ENCODE measurements at places on chromosomes 6 and 20.

GRCh38 chr20:48349656-48350055 is 478.1 kb downstream of the PREX1 start:
- DNase-seq = no peak

DNA sequence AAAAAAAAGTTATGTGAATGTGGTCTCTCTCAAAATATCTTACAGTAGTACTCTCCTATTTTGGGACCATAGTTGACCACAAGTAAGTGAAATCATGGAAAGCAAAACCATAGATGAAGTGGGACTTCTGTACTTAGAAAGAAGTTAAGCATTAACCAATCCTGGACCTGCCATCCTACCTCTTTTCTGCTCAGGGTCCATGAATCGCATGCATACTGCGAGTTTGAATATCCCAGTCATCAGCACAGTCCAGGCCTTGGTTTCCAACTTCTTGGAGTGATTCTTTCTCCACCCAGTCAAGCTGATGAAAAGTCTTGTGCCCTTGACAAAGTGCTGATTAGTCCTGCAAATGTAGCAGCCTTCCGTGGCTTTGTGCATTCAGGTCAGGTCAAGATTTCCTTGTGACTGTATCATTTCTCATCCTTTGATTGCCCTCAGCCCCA is 46.0 kb downstream of the RNF217 start:
- no peak for DNase-seq

GRCh38 chr20:4563534-4563933 is 158.2 kb upstream of the PRND start:
- DNase-seq = no peak

DNA sequence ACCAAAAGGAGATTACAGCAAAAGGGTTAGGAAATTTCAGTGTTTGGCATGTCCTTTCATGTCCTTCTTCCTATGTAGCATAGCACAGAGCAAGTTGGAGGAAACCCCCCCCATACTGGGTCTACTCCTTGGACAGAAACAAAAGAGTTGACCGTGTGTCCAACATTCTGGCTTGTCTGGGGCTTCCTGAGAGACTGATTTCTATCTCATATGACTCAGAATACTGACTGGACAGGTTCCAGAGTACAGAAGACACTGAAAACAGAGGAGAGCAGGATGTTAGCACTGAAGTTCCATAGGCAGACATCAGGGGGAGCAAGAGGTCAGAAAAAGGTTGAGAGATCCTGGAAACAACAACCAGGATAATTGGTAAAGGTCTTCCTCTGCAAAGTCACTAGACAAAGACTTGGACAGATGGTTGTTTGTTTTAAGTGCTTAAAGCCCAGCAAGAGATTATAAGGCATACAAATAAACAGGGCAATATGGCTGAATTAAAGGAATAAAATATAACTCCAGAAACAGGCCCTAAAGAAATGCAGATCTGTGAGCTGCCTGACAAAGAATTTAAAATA is 48.4 kb downstream of the USP49 start:
- no peak for DNase-seq

DNA sequence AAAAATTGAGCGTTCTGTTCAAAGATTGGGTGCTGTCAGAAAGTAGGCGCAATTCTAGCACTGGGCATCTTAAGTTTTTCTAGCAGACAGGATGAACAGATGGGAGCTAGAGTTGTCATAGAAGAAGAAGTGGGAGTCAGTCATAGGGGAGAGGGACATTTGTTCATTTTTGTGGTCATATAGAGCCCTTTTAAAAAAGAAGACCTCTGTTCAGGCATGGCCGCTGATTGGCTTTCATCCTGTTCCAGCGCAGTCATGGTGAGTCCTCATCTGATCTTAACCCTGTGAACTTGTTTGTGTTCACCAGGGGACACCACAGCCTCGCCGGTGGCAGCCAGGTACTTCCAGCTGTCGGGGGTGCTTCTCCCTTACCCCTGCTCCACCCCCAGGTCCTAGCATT is 29.7 kb upstream of the PBOV1 start:
- no peak for DNase-seq

GRCh38 chr6:112480553-112480952 is 133.4 kb downstream of the RFPL4B start:
- no peak for DNase-seq

GRCh38 chr6:5786969-5787720 is 219.6 kb downstream of the NRN1 start:
- no peak for DNase-seq
